GDM1 (cell line): ENCODE measurements at places on chromosomes 2 and 18.

- DNase-seq, result no peak
These were observed 458.8 kb upstream of the NRXN1 start for GRCh38 chr2:51490576-51491234.

- DNase-seq, result no peak
These were observed 123.1 kb downstream of the LPIN1 start for GRCh38 chr2:11869391-11869991.

DNA sequence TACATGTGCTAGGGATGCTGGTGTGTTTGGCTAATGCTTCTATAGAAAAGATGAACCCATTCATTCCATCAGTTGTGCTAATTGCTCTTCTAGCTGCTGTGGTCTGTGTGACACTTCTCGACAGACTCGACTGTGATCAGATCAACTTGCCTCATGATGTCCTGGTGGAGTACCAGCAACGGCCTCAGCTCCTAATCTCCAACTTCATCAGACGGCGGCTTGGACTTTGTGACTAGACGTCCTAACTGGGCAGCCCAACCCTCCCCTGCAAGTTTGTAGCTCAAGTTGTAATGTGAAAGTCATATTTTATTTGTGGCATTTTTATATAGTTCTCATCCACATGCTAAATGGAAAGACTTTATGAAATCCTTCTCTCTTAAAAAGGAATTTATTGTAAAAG is 33.0 kb downstream of the UPP2 start:
- DNase-seq, result no peak

DNA sequence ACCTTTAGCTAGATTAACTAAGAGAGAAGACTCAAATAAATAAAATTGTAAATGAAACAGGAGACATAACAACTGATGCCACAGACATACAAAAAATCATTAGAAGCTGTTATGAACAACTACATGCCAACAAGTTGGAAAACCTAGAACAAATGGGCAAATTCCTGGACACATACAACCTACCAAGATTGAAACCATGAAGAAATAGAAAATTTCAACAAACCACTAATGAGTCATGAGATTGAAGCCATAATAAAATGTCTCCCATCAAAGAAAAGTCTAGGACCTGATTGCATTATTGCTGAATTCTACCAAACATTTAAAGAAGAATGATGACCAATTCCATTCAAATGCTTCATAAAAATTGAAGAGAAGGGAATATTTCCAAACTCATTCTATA is 54.3 kb downstream of the ST3GAL5 start:
- DNase-seq, result no peak

GRCh38 chr18:3594760-3595368 is 144.9 kb downstream of the TGIF1 start:
- DNase-seq, result no peak

- DNase-seq, result no peak
These were observed 21.3 kb downstream of the PSME4 start for GRCh38 chr2:53949457-53949856.
